ENCODE measurements at places on chromosomes 13 and 19.

- DNase-seq = no peak
Measured at GRCh38 chr19:4208385-4209094, 20.8 kb upstream of the EBI3 start.

DNA sequence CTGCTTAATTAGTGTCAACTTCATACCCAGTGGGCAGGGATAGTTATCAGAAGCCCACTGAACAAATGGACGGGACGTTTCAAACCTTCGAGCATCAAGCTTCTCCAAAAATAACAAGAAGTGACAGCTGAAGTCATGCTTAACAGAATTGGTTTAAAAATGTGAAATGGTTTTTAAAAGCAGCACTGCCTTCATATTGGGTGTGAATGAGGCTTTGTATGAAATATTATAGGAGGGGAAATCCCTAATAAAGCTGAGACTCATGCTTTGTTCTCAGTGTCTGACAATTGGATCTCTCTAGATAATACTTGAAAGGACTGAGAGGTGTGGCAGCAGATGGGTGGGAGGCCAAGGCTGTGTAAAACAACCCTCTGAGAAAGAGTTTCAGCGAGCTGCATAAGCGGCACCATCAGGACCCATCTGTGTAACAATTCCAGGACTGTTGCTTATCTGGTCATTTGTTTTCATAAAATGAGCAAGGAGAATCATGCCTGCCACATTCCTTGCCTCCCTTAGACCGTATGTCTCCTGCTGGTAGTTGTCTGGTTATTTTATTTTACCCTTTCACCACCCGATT lies 667.7 kb downstream of the DIAPH3 start:
- no peak for DNase-seq

GRCh38 chr19:1041272-1041834 lies 1.4 kb downstream of the ABCA7 start:
- no peak for DNase-seq

- peak; percentile 39 for DNase-seq
Measured at GRCh38 chr13:50529154-50529882, 314.2 kb downstream of the DLEU7 start.

GRCh38 chr13:98915563-98915962 lies 62.3 kb downstream of the DOCK9 start:
- no peak for DNase-seq

DNA sequence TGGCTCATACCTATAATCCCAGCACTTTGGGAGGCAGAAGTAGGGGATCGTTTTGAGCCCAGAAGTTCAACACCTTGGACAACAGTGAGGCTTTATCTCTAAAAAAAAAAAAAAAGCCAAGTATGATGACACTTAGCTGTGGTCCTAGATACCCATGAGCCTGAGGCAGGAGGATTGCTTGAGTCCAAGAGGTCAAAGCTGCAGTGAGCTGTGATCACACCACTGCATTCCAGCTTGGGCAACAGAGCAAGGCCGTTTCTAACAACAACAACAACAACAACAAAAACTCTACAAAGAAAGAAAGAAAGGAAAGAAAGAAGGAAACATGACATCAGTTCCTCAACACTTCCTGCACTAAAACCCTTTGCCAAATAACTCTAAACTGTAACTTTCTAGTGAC lies 265.1 kb upstream of the DACH1 start:
- DNase-seq = no peak

- DNase-seq = no peak
Measured at GRCh38 chr19:45439190-45439568, 15.5 kb upstream of the ERCC1 start.

DNA sequence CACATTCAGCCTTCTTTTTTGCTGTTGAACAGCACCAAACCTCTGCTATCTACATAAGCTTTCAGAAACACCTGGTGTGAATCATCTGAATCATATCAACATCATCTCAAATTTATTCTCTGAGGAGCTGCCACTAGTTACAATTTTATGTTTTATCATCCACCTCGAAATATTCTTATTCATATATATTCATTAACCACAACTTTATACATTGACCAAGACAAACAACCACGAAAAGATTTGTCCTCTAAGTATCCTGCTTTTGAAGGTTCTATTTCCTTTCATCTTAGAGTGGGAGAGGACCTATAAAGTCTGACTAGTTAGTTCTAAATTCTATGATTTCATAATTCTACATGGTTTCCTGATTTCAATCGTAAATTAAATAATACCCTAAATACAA lies 18.9 kb downstream of the ESD start:
- DNase-seq = no peak

DNA sequence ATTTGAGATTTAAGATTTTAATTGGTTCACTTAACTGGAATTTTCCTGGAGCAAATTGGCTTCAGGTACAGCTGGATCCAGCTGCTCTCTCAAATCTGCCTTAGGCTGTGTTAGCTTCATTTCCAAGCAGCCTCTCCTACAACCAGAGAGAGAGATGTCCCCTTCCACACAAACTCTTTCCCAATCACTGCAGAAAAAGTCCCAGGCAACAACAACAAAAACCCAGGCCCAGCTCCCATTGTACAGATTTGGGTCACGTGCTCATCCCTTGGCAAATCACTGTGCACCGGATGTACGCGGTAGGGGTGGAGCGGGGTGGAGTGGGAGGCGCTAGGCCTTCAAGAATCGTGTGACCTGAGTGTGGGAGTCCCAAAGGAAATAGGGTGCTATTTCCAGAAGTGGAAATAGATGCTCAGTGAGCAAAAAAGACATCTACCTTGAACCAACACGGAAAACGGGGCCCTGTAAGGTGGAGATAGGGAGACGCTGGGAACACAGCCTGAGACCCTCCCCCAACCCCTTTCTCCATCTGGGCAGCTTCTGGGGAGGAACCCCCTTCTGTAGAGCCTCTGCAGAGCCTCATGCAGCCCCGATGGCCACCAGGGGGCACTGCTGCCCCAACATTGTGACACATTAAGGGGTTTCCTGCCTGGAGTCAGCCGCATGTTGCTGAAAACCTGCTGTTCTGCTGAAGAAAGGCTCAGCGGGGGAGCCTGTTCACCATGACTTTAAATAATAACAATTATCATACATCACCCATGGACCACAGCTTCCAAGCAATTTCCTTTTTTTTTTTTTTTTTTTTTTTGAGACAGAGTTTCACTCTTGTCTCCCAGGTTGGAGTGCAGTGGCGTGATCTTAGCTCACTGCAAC lies 25.4 kb downstream of the HPN start:
- no peak for DNase-seq

DNA sequence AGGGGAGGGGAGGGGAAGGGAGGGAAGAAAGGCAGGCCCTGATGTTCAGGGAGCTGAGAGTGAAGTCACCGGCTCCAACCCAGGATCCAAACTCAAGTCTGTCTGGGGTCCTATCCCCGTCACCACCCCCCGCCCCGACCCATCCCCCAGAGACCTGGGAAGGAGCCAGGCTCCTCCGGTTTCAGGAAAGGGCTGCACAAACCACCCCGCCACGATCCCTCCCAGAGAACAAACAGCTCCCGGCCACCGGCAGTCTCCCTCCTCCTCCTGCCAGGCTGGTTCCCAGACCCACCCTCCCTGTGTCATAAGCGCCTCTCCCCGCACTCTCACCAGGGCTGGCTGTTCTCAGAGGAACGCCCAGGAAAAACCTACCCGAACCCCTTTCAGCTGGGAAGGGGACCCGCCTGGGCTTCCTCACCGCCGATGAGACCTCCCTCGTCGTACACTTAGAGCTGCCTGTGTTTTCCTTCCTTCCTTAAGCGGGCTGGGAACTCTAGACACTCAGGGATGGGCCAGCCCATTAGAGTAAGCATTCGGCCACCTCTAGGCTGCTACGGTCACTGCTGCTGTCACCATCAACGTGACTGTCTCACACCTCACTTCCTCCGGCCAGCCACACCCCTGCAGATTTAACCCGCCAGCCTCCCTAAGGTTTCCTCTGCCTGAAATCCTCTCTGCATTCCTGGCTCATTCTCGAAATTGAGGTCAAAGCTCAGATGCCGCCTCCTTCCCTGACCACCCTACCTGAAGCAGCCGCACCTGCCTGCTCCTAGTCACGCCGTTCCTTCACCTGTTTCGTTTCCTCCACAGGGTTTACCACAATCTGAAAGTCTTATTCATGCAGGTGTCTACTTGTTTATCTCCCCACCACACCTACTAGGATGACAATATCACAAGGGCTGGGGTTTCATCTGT lies 6.3 kb upstream of the RDH13 start:
- no peak for DNase-seq

- no peak for DNase-seq
Measured at GRCh38 chr19:28021259-28022185, 1191.4 kb downstream of the UQCRFS1 start.

DNA sequence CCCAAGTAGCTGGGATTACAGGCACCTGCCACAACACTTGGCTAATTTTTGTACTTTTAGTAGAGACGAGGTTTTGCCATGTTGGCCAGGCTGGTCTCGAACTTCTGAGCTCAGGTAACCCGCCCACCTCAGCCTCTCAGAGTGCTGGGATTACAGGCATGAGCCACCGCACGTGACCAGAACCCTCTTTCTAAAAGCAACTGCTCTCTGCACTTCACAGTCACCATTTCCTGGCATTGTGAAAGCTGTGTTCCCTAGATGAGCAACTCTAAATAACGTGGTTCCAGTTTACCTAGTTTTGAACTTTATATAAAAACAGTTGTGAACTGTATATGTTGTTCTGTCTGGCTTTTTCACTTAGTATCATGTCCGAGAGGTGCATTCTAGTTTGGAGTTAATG lies 152.9 kb downstream of the SIPA1L3 start:
- no peak for DNase-seq
